Vein endothelial cell (primary cell): ENCODE measurements at places on chromosomes 3 and 15. TPM values are rescaled to one million over a fixed set of nuclear protein-coding genes. Genes with fewer than 3 reads are reported as not detected.

FES gene
- 45.2 and 65.0 TPM in 2 replicates for total RNA-seq

CRYGS gene
- total RNA-seq = 1.3 TPM in 2 replicates

TLR9 gene
- total RNA-seq = under 0.01 TPM in 1 of 2 replicates, not detected in the other

NLGN1 gene
- total RNA-seq = 11.4 and 23.0 TPM in 2 replicates

VWA5B2 gene
- under 0.01 and 0.10 TPM in 2 replicates for total RNA-seq

SLC27A2 gene
- total RNA-seq = 0.19 and 0.33 TPM in 2 replicates

TUSC2 gene
- total RNA-seq = 37.2 and 46.3 TPM in 2 replicates

CPEB1 gene
- not detected in 2 replicates for total RNA-seq

MNS1 gene
- total RNA-seq = 0.48 and 0.65 TPM in 2 replicates

EOGT gene
- 99.9 and 114 TPM in 2 replicates for total RNA-seq

CD86 gene
- total RNA-seq = not detected in 2 replicates

HRG gene
- not detected in 2 replicates for total RNA-seq

MME gene
- total RNA-seq = 18.3 and 22.0 TPM in 2 replicates

FYCO1 gene
- 20.9 and 22.5 TPM in 2 replicates for total RNA-seq

NOX5 gene
- total RNA-seq = 0.33 TPM in 1 of 2 replicates, not detected in the other

XCR1 gene
- total RNA-seq = not detected in 2 replicates

CGNL1 gene
- total RNA-seq = 20.2 and 23.8 TPM in 2 replicates

ATG3 gene
- 56.5 and 70.5 TPM in 2 replicates for total RNA-seq

RHOV gene
- under 0.01 and 0.10 TPM in 2 replicates for total RNA-seq

PRSS50 gene
- total RNA-seq = not detected in 2 replicates

GRK7 gene
- total RNA-seq = not detected in 2 replicates

NXPE3 gene
- 5.7 and 6.5 TPM in 2 replicates for total RNA-seq

SELENOT gene
- 137 and 215 TPM in 2 replicates for total RNA-seq

EPB42 gene
- total RNA-seq = not detected in 2 replicates

SV2B gene
- 2.3 and 2.9 TPM in 2 replicates for total RNA-seq

LRRC34 gene
- 1.6 and 3.8 TPM in 2 replicates for total RNA-seq

TAGLN3 gene
- total RNA-seq = not detected in 2 replicates

MEGF11 gene
- under 0.01 TPM in 1 of 2 replicates, not detected in the other for total RNA-seq

CHDH gene
- 0.10 TPM in 1 of 2 replicates, not detected in the other for total RNA-seq

CLDND1 gene
- total RNA-seq = 88.8 and 96.8 TPM in 2 replicates

WDR93 gene
- total RNA-seq = 0.10 TPM in 1 of 2 replicates, not detected in the other

PIGX gene
- total RNA-seq = 13.7 and 23.8 TPM in 2 replicates

HYAL3 gene
- total RNA-seq = 11.0 and 11.8 TPM in 2 replicates

TGFBR2 gene
- total RNA-seq = 563 and 653 TPM in 2 replicates

SPTSSB gene
- not detected in 2 replicates for total RNA-seq

RLBP1 gene
- total RNA-seq = not detected in 2 replicates

UROC1 gene
- total RNA-seq = not detected in 2 replicates

SLC6A20 gene
- total RNA-seq = not detected in 2 replicates

GOLGA6B gene
- not detected in 2 replicates for total RNA-seq

SLC28A1 gene
- not detected in 2 replicates for total RNA-seq

SLC12A1 gene
- not detected in 2 replicates for total RNA-seq
